Activated CD4-positive, alpha-beta T cell treated with anti-CD3 and anti-CD28 coated beads, Interleukin-10, Interleukin-2, amounts not matched to agents 100 ng/mL and 50 ng/mL, durations not matched to agents 16 hours and 8 hours (primary cell): ENCODE measurements at places on chromosomes 6 and 20.

GRCh38 chr6:108497883-108498282, 62.8 kb upstream of the FOXO3 start:
- peak; percentile 23 for DNase-seq

GRCh38 chr6:140567466-140567865, 1193.0 kb upstream of the CITED2 start:
- no peak for DNase-seq

GRCh38 chr6:2998998-2999617, 586 bp upstream of the NQO2 start:
- peak; percentile 28 for DNase-seq

GRCh38 chr6:4010689-4011090, 68.2 kb downstream of the FAM217A start:
- DNase-seq, result peak; percentile 60

DNA sequence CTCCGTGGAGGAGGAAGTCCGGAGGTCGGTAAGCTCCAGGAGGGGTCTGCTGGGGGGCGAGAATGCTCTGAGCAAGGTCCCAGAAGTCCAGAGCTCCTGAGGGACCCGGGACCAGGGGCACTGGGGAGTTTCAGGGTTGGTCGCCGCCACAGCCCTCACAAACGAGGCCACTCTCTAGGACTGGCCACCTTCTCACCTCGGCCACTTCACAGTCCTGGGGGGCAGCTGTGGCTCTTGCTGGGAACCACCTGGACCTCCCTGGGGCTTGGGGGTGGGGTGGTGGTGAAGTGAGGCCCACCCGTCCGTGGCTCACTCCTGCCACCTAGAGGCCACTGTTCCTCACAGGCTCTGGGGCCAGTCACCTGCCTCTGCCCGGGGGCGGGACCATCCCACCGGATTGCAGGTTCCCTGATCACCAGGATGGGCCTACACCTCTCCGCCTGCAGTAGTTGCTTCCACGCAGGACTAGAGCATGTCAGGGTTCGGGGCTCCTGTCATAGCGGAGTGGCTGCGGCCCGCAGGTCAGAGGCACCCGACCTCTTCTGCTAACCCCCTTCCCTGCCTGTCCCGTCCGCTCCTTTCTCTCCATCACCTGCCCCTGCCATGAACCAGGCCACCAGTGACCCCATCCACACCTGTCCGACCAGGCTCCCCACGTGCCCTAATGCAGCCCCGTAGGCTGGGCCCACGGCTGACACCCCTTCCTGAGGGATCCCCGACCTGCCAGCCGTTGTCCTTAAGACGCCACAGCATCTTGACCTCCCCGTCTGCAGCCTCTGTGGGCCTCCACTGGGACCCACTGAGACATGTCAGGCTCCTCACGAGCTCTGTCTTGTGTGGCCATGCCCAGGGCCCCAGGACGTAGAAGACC, 5.1 kb upstream of the TCEA2 start:
- peak; percentile 84 for DNase-seq

GRCh38 chr20:13681248-13682125, 42.8 kb upstream of the TASP1 start:
- peak; percentile 68 for DNase-seq

DNA sequence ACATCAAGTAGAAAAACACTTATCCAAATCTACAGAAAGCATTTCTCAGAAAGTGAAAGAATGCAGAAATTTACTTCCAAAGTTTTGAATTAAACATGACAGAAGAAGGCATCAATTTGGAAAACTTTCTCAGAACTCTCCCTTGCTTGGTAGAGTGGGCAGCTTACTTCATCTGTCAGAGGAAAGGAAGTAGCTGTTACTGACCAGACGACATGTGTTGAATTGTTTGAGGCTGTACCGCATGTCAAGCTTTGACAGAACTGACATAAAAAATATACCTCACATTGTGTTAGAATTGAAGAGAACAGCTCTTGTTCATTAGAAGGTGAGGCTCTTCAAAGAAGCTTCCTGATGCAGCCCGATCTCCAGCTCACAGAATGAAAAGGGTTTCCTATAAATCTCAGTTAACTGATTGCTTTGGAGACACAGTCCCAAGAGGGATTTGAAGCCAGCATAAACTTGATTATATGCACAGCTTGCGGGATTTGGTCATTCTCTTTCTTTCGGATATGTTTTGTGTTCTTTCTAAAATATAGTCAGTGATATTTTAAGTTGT, 190.7 kb downstream of the PLCB1 start:
- no peak for DNase-seq

DNA sequence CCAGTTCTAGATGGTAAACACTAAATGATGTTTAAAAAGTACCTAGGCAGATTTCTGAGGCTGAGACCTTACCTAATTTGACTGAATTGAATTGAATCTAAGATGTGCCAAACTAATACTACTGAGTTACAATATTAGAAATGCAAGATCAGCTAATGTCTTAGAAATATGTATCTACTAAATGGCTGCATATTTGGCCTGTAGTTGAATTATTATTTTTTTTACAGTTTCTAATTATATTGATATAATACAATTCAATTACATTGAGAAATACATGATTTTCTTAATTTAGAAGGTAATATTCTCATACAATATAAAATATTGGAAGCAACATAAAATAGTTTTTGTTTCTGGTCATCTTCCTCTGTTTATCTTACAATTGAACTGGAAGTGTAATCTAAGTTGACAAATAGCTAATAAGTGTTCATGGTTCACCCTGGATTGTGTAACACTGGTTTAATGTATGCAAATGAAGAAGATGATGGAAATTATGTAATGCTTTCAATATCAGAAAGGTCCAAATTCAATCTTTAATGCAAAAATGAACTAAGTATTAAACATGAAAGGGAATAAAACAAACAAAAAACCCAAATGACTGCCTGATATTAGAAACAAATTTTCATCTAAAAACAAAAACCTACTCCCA, 2.9 kb downstream of the MAP3K7 start:
- no peak for DNase-seq

DNA sequence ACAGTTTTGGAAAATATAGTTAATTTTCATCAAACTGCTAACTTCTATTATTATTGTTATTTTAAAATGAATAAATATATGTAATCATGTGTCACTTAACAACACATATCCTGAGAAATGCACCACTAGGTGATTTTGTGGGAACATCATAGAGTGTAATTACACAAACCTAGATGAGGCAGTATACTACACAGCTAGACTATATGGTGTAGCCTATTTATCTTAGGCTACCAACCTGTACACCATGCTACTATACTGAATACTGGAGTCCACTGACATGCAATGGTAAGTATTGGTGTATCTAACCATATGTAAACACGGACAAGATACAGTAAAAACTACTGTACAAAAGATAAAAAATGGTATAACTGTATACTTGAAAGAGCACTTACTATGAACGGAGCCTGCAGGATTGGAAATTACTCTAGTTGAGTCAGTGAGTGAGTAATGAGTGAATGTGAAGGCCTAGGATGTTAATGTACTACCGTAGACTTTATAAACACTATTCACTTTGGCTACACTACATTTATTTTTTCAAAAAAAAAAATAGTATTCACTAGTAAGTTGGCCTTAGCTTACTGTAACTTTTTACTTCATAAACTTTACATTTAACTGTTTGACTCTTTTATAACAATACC, 72.4 kb downstream of the ASCC3 start:
- no peak for DNase-seq

- no peak for DNase-seq
Observed at GRCh38 chr6:170497841-170498301, 55.2 kb downstream of the PSMB1 start.

GRCh38 chr6:2659882-2660281, 90.8 kb downstream of the MYLK4 start:
- DNase-seq, result no peak

GRCh38 chr6:106568530-106568929, 60.8 kb downstream of the RTN4IP1 start:
- peak; percentile 11 for DNase-seq

GRCh38 chr6:18473755-18474154, 86.6 kb downstream of the RNF144B start:
- no peak for DNase-seq

GRCh38 chr6:168724669-168725570, 283.9 kb downstream of the SMOC2 start:
- no peak for DNase-seq

DNA sequence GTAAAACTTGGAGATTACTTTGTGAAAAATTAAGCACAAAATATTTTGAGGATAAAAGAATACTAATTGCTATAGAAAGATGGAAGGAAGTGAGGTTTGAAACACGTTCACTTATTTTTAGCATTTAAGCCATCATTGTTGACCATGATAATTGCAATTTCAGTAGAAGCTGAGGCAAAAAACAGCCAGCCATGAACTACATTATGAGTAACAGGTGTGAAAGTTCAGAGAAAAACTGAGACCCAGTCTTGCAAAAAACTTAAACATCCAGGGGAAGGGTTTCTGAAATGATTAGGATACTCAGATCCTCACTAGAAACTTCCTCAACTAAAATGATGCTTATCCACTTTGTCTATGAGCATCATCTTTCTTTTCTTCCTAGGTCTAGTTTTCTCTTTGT, 619.4 kb downstream of the PHF3 start:
- no peak for DNase-seq

DNA sequence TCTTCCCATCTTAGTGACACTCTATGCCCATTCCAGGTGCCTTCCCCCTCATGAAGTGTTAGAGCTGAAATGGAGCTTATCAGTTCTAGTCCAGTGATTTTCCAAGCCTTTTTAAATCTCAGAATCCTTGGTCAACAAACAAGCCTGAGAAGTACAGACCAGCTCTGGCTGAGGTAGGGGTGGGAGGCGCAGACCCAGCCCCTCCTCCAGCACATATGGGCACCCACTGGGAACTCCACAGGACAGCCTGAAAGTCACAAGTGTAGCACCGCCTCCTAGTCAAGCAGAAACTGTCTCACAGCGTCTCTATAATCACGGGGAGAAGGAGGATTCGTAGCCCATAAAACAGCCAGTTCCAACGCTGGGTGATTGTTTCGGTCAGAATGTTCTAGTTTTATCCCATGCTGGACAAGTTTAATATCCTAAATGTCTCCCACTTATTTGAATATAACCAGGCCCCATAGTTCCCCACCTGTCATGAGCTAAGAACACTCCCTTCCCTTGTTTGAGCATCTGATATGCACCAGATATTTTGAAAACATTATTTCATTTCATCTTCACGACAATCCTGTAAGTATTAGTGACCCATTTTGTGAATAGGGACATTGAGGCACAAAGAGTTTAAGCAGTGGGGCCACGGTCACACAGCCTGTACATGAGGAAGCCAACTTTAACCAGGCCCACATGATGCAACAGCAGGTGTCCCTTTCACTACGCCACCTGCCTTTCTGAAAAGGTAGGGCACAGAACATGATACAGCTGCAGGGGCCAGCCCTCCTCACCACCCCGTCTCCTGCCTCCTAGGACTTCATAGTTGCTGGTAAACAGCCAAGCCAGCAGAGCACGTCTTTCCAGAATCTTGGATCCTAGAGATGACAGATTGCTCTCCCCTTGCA, 40.1 kb downstream of the TRAF3IP2 start:
- peak; percentile 37 for DNase-seq

DNA sequence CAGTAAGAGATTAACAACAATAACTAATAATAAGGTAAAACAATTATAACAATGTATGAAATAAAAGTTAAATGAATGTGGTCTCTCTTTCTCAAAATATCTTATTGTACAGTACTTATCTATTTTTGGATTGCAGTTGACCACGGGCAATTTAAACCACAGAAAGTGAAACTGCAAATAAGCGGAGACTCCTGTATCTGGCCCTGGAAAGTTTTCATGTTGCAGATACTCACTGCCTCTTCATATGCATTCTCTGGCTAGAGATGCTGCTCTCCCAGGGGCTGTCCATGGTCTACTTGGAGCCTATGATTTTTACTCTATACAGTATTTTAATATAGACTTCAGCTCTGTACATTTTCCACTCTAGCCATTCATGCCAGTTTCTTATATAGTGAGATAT, 230.8 kb downstream of the FUT9 start:
- DNase-seq, result no peak

DNA sequence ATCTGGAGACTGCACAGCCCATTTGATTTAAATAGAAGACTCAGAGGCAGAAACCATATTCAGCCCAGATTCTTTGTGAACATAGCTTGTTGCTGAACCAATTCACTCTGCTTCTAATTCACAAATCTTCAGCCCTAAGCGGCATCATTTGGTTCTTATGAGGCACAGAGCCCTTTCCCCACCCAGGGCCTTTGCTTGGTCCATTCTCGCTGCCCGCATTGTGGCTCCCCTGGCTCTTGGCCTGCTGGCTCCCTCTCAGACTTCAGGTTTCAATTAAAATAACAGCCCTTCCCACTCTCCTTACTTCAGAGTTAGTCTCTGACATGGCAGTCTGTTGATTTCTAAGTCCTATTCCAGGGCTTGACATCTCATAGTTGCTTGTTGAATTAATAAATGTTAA, 9.4 kb upstream of the TMEM14A start:
- no peak for DNase-seq

DNA sequence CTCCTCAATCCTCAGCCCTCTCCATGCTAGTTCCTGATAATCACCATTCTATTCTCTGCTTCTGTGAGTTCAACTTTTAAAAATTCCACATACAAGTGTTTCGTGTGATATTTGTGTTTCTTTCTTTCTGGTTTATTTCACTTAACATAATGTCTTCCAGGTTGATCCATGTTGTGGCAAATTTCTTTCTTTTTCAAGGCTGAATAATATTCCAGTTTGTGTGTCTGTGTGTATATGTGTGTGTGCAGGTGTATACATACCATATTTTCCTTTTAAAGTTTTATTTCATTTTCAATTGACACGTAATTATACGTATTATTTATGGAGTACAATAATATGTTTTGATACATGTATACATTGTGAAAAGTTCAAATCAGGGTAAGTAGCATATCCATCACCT, 19.8 kb upstream of the SF3B5 start:
- no peak for DNase-seq

DNA sequence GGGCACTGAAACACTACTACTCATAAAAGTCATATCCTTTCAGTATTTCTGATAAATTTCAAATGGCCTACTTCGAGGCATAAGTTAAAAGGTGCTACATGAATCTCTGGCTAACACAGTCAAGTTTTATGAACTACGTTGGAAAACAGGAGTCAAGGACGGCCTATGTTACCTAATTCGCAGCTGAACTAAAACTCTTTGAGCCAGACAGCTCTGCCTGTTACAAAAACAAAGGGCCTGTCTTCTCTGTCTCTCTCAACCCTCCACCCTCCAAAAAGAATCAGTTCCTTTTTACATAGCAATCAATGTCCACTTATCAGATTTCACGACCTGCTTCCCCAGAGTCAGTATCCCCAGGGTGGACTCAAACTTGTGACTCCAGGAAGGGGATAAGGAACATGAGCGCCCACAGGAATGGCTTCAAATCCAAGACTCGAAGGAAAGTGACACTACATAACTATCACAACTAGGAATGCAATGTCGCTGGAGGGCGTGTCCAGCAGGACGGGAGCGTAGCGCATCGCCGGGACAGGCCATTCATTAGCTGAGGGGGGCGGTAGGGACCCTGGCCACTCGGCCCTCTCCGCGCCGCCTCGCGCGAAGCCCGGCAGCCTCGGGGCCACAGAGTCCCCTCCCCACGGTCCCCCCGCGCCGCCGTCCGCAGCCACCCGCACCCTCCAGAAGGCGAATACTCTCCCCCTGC, 591 bp downstream of the IBTK start:
- peak; percentile 50 for DNase-seq

GRCh38 chr20:47139934-47140535, 216.5 kb downstream of the ZMYND8 start:
- DNase-seq, result no peak
